ENCODE measurements at places on chromosomes 5 and 9.

GRCh38 chr5:157046041-157046440 lies 12.9 kb downstream of the HAVCR1 start:
- DNase-seq: no peak

- DNase-seq: peak; percentile 79
These were observed 12.8 kb upstream of the MTAP start for GRCh38 chr9:21789541-21790037.

GRCh38 chr5:151134228-151134627 lies 23.4 kb downstream of the ANXA6 start:
- DNase-seq: no peak

GRCh38 chr5:159345336-159345735 lies 15.0 kb upstream of the IL12B start:
- DNase-seq: no peak

All from osteoblast (primary cell).